WTC11 (cell line): ENCODE measurements at places on chromosomes 6 and 20.
A peak's percentile ranks its signal among the peaks of the same experiment; 100 is the strongest.

DNA sequence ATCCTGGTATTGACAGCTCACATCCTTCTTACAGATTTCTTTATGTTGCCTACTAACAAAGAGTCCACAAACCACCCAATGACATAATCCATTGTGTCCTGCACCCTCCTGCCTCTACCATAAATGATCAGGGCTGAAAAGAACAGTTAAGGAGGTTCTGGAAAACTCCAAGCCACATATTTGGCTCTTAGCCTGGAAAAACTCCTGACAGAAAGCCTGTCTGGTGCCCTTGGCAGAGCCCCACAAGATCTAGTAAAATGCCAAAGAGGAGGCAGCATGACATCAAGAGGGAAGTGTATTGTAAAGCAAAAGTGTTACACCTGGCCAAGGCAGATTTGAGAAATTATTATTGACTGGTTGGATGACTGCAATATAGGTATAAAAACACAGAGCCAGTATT is 126.4 kb upstream of the VGLL2 start:
- no peak for DNase-seq

- peak; percentile 48 for DNase-seq
Measured at GRCh38 chr6:99606656-99607415, at the start of gene PRDM13. Gene PRDM13 (plus strand): TSS chr6:99606833. CDS start chr6:99607035, 202 bp downstream.

- no peak for DNase-seq
Measured at GRCh38 chr6:37115236-37115895, 54.6 kb upstream of the PIM1 start.

DNA sequence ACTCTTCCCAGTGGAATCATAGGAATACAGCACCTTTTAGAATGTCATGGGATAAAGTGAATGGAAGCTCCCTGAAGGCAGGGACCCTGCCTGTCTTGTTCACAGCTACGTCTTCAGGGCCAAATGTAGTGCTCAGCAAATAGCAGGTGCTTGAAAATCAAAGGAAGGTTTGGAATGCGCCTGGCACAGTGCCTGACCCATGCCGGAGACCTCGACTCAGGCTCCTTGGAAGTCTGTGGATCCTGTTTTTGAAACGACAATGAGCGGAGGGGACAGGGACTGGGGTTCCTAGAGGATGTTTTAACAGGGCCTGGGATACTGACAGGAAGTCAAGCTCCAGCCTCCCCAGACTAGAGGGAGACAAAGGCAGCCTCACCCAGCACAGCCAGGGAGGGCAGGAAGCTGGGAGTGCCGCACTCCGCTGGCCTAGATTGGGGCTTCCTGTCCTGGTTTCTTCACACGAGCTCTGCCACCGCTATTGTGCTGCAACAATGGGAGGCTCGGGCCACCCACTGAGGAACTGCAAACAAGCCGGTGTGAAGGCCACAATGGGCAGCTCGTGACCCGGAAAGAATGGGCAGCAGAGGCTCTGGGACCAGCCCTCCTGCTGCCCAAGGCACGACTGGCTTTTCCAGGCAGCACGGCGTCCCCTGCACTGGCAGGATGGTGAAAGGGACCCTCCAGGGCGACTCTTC is 76.7 kb downstream of the PREX1 start:
- peak; percentile 76 for DNase-seq

- no peak for DNase-seq
Measured at GRCh38 chr6:54419885-54420284, 111.6 kb downstream of the TINAG start.

- DNase-seq, result no peak
Measured at GRCh38 chr6:80363501-80364122, 257.1 kb downstream of the BCKDHB start.

GRCh38 chr6:118511930-118512715 is 36.0 kb upstream of the PLN start:
- DNase-seq, result no peak

DNA sequence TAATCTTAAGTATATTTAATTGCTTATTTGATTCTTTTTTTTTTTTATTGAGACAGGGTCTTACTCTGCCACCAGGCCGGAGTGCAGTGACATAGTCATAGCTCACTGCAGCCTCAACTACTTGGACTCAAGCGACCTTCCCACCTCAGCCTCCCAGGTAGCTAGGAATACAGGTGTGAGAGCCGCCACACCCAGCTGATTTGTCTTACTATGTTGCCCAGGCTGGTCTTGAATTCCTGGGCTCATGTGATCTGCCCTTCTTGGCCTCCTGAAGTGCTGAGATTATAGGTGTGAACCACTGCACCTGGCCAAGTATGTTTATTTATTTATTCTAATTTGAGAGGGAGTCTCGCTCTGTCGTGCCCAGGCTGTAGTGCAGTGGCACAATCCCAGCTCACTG is 38.2 kb downstream of the PTPN1 start:
- no peak for DNase-seq

- DNase-seq, result no peak
Measured at GRCh38 chr20:208942-209566, 18.0 kb upstream of the DEFB129 start.

GRCh38 chr6:81940451-81940985 is 188.0 kb upstream of the TENT5A start:
- no peak for DNase-seq

- no peak for DNase-seq
Measured at GRCh38 chr20:13006825-13007224, 1.9 kb upstream of the SPTLC3 start.
